Dermis microvascular lymphatic vessel endothelial cell (primary cell): ENCODE measurements at places on chromosomes 13 and 19.

GRCh38 chr13:35947315-35947714, 183.9 kb downstream of the DCLK1 start:
- no peak for DNase-seq

DNA sequence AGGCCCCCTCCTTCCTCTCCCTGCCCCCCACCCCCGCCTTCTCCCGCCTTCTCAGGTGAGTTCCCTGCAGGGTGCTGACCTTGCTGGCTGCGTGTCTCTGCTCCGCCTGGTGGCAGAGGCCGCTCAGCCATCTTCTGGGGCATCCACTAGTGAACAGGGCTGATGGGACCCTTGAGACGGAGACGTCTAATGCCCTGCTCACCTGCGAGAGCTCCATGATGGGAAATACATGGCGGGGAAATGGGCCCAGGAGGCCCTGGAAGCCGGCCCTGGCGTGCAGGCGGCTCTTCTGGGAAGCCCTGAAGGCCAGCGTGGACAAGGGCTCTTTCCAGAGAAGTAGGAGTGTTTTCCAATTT, 15.2 kb upstream of the F7 start:
- DNase-seq, result no peak

DNA sequence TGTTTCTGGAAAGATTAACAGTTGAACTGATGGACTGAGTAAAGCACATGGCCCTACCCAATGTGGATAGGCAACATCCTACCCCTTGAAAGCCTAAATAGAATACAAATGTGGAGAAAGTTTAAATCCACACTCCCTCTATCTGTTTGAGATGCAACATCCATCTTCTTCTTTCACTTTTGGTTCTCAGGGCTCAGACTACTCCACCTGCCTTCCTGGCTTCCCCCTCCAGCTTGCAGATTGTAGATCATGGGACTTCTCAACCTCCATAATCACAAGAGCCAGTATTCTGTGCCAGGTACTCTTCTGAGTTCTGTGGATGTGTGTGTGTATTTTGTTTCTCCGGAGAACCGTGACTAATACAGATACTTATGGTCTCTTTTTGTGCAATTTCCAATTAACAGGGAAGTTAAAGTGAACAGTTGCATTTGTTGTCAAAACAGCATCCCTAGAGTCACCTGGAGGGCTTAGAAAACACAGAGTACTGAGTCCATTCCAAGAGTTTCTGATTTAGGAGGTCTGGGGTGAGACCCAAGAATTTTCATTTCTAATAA, 590.3 kb upstream of the MIR17HG start:
- DNase-seq, result no peak

DNA sequence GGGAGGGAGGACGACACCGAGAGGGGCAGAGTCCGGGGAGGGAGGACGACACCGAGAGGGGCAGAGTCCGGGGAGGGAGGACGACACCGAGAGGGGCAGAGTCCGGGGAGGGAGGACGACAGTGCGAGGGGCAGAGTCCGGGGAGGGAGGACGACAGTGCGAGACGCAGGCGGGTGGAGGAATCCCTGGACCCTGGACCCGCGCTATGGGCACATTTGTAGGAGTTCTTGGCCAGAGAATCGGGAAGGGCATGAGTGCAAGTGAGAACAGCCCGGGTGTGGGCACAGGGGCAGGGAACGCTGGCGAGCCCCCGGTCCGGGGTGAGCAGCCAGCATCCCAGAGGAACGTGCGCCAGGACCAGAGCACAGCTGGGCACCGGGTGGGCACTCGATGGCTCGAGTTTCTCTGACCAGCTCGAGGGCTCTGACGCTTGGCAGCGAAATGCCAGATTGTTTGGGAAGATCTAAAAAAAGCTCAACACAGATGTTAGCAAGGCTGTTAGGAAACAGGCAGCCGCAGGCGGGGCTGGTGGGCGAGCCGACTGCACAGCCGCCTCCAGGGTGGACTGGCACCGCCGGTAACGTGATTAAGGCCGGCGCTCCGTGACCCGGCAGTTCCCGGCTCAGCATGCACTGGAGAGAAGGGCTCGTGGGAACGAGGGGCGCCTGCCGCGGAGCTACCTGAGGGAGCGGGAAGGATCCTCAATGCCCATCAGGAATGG, 17.9 kb upstream of the C2CD4C start:
- no peak for DNase-seq

GRCh38 chr13:44197791-44198770, 175.5 kb upstream of the SERP2 start:
- DNase-seq, result no peak

GRCh38 chr13:44276061-44276460, 97.6 kb upstream of the SERP2 start:
- DNase-seq, result no peak

- DNase-seq, result no peak
Observed at GRCh38 chr19:7705387-7706187, 3.7 kb upstream of the FCER2 start.

DNA sequence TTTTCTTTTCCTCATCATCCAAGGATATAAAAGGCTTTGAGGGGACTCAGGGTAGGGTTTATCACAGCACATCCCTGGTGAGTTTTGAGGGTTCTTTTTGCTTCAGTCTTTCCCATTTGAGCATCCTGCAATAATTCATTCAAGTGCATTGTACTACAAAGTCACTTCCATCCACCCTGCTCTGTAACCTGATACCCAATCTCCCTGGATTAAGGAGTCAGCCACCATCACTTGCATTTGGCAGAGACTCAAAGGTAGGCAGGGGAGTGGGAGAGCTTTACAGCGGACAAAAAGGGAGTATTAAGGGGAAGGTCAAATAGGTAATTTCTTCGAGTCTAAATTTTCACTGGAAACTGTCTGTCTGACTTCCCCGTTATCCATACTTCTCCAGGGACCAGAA, 216.1 kb upstream of the TMTC4 start:
- no peak for DNase-seq

DNA sequence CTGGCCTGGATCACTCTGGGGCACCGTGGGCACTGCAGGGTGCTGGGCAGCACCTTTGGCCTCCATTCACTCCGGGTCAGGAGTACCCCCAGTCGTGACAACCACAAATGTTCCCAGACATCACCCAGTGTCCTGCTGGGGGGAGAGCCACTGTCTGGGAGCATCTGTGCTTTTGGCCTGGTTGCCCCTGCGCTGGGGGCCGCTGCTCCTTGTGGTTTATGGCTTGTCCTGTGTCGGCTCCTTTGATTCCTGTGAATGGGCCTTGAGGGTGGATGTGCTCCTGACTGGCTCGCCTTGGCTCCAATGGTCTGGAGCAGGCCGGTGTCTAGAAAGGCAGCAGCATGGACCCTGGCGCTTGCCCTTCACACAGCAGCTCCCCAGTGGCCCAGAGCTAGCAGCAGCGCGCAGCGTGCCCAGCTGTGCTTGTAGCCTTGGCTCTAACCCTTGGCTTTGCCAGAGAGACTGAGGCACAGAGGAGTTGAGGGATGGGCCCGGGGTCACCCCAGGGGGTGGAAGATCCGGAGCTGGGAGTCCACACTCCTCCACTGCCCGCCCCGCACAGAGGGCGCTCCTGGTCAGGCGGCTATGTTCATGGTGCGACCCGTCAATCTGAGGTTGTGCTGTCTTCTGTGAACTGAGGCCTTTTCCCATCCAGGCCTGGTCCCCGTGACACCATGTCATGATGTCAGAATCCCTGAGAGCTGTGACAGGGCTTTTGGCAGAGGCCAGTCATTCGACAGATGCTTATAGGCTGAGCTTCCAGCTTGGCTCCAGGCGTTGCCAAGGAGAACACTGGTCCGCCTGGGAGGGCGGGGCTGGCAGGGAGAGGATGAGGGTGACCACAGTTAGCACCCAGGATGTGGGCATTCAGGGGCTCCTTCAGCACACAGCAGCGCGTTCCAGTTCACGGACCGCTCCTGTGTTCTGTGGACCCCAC, 4.1 kb downstream of the DAZAP1 start:
- DNase-seq, result no peak

GRCh38 chr13:44812818-44813217, 176.5 kb downstream of the NUFIP1 start:
- no peak for DNase-seq

GRCh38 chr13:42883771-42884467, 102.5 kb downstream of the FAM216B start:
- DNase-seq, result peak; percentile 65

GRCh38 chr13:94327318-94327717, 152.2 kb downstream of the DCT start:
- no peak for DNase-seq

GRCh38 chr19:45385392-45386221, 15.2 kb upstream of the ERCC2 start:
- DNase-seq, result no peak

DNA sequence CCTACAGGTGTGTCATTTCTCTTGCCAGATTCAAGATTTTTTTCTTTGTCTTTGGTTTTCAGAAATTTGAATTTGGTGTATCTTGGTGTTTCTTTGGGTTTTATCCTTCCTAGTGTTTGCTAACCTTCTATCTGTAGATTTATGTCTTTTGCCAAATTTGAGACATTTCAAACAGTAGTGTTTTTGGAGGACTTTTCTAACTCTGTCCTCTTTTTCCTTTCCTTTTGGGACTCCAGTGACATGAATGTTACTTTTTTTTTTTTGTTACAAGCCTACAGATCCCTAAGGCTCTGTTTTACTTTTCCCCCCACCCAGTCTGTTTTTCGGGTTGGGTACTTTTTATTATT, 58.8 kb downstream of the ZMYM2 start:
- no peak for DNase-seq

DNA sequence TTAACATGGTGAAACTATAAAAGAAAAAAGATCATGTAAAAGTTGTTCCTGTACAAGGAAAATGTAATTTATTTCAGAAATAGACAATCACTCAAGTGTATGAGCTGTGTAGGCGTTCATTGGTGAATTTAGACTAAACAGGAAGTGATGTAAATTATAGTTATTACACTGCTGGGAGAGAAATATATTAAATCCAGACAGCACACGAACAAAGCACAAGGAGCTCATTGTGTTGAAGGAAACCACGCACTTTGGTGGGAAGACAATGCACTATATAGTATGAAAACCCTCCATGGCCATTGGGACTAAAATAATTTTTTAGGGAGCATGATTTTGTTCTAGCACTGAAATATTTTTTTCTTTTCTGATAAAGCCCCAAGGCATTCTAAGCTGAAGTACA, 450.5 kb downstream of the KLF12 start:
- no peak for DNase-seq

DNA sequence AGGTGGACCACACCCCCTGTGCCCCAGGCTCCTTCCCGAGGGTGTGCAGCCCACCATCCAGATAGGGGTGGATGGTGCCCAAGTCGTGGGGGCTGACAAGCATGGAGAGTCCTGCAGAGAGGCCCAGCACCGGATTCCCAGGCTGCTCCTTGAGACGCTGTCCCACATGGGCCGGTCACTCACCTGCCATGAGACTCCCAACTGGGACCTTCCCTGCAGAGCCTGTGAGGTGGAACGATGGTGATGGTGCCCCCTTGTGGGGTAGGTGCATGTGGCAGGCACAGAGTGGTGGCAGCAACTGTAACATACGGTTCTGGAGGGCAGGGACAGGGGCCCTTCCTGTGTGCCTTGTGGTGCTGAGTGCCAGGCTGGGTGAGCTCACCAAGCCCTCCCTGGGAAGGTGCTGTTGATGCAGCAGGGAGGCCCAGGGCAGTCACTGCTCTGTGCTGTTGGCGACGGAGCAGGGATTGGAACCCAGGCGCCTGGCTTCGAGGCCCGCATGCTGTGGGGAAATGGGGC, 33.1 kb downstream of the PPP1R37 start:
- peak; percentile 64 for DNase-seq

DNA sequence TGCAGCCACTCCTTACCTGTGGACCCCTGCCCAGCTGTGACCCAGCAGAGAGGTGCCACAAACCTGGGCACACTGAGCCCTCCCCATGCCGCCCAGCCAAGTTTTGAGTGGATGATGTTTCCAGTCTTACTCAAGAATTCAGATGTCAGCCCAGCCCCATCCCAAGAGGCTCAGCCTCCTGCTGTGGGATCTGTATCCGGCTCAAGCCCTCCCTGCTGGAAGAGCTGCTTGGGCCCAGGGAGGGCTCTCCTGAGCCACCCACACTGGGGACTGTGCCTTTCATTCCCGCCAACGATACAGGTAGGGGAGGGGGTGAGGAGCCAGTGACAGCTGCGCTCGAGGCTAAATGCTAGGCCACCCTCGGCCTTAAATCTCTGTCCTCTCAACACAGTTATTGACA, 5.9 kb upstream of the SLC7A9 start:
- DNase-seq, result no peak

DNA sequence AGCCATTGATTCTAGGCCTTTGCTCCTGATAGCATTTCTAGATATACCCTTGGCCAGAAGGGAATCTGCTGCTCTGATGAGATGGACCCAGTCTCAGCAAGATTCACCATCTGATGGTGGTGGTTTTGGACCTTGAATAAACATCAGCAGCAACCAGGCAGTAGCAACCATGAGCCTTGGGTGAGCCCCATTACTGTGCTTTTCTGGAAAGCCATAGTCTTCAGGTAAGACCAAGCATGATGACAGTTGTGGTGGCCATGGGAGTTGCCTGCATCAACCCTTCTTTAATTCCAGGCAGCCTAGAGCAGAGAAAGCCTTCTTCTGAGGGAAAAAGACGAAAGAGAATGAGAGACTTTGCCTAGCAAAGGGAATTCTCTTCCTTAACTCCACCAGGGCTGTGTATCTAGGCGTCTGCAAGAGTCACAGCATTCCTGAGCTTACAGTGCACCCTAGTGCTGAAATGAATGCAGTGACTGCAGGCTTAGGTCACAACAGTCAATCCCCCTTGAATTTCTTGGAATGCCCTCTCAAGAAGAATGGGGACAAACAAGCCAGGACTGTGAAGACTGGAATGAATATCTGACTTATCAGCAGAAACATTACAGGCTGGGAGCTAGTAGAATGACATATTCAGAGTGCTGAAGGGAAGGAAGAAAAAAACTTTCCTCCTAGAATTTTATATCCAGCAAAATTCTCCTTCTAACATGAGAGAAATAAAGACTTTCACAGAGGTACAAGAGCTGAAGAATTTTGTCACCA, 942.4 kb upstream of the PCDH20 start:
- DNase-seq, result no peak

DNA sequence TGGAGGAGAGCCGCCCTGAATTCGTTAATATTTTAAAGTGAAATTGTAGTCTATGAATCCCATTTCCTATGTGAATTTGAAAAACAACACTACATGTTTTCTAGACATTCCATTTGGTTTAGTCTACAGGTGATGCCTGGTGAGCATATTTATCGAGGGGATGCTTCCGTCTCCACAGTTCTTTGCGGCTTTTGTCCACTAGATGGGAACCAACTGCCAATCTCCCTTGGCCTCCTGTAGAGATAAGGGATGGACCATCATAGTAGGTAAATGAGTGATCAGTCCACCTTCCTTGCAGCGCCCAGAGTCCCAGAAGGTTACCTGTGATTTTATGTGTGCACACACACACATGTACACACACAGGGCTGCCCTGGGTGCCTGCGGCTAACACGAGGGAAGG, 289.8 kb upstream of the SOX21 start:
- DNase-seq, result peak; percentile 6
